ENCODE measurements at places on chromosomes 3 and 15. TPM values are rescaled to one million over a fixed set of nuclear protein-coding genes. Genes with fewer than 3 reads are reported as not detected.

The TLR9 gene
- total RNA-seq = not detected

The GDPGP1 gene
- total RNA-seq = 3.7 TPM

The CCR2 gene
- total RNA-seq = 0.42 TPM

The SYNPR gene
- not detected for total RNA-seq

The THPO gene
- total RNA-seq = 1.3 TPM

The SPATA12 gene
- total RNA-seq = not detected

The ZXDC gene
- 32.9 TPM for total RNA-seq

The WDR93 gene
- 0.48 TPM for total RNA-seq

The GATA2 gene
- 7.7 TPM for total RNA-seq

The HYAL3 gene
- 2.0 TPM for total RNA-seq

The SNAP23 gene
- 37.9 TPM for total RNA-seq

The SERPINI2 gene
- not detected for total RNA-seq

The TMEM87A gene
- 52.1 TPM for total RNA-seq

All from ovary (tissue), 10 donors.